Stimulated activated CD4-positive, alpha-beta T cell treated with anti-CD3 and anti-CD28 coated beads, Interleukin-1b, Interleukin-23, amount 100 ng/mL, for 1 hour (primary cell): ENCODE measurements at places on chromosomes 3 and 15.

GRCh38 chr3:79187426-79187825 lies 580.4 kb downstream of the ROBO1 start:
- no peak for DNase-seq

- no peak for DNase-seq
Observed at GRCh38 chr3:22582266-22582665, 620.9 kb upstream of the UBE2E2 start.

- no peak for DNase-seq
Observed at GRCh38 chr15:34654625-34655024, 71.2 kb upstream of the GOLGA8B start.

DNA sequence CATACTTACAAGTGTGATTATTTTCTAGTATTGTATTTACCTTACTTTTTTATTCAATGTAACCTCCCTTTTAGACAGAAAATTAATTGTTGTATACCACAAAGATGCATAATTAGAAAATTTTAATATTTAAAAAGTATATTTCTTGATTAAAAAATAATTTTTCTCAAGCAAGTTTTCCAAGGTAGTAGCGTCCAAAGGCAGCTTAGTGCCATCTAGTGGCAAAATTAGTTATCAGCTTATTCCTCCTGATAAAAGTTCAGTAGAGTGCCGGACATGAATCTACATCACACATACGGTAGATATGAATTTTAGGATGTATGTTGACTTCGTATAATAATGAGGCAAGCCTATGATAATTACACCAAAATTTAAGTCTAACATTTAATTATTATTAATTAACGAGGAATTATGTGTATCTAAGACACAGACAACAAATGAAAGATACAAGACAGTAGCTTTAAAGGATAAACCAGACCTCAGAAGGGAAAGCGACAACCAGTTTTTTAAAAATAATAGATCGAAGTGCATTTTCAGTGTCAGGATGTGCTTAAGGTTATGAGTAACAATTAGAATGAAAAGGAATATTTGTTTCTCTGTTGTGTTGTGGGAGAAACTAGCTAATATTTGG lies 405.9 kb downstream of the ROBO1 start:
- DNase-seq, result no peak

DNA sequence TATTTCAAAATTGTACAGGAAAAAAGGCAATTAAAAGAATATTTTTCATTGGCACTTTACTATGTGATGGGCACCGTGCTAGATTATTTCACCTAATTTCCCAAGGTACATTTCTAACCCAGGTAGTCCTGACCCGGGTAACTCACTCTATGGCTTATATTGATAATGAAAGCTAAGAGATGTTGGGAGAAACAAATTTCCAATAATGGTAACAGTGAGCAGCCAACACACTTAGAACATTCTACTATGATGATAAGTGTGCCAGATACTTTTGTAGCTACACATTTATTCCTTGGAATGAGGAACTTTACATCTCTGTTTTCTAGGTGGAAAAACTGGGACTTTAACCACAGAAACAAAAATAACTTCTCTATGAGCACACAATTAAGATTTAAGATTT lies 7.5 kb downstream of the CCNL1 start:
- no peak for DNase-seq

DNA sequence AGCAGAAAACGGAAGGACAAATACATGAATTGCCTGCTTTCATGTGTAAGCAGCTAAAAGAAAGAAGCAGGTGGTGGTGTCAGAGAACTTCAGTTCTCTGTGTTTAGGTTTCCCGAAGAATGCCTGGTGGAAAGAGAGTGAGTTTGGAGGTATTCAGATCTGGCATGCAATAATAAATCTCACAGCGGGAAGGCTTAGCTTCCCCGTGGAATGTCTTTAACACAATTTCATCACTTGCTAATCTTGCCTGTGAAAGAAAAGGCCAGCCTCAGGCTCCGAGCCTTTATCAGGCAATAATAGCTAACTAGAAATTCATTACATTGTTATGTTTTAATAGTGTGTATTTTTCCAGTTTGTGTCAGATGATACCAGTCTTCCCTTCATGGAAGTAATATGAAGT lies 220.3 kb downstream of the PDZRN3 start:
- DNase-seq, result no peak

GRCh38 chr3:68974711-68975110 lies 38.8 kb downstream of the EOGT start:
- no peak for DNase-seq

DNA sequence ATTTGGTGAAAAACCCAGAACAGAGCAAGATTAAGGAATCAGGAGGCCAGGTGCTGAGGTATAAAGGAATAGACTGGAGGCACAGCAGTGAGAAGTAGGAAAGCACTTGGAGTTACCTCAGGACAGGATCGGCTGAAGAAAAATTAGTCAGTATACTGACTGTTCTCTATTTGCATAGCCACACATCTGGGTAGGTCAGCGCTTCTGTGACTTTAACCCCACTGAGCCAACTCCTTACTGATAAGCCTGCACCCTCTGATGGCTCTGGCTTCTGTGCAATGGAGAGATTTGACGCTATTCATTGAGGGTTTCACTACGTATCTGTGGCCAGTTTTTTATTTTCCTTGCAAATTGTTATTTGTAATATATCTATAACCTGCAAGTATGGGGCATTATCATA lies 22.3 kb downstream of the MECOM start:
- DNase-seq, result no peak

DNA sequence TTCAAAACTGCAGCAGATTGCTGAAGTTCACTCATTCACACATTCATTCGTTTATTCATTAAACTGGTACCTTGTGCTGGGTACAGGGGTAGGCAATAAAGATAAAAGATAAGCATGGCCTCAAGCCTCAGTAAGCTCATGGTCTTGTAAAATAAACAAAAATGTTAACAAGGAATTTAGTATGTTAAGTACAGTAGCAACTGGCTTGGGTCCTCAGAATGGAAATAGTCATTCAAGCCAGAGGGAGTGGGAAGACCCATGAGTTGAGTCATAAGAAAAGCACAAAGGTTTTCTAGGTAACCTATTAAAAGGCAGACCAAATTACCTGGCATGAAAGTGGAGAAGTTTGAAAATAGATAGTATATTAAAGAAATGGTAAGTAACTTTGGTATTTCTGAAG lies 163.3 kb downstream of the CDIN1 start:
- DNase-seq, result no peak

DNA sequence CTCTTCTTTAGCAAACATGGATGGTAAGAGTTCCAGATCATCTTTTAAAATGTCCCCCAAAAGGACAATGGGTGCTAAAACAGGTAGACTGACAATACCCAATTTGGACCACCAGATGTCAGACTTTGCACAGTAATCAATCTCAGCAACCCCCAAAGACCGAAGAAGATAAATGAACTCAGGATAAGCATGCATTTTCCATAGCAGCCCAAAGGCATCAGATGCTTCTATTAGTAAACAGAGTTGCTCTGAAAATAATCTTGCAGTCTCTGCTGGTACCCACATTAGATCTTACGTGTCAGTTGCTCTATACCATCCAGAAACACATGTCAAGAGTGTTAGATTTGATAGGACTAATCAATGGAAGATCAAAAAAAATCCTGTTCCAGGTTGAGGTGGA lies 20.6 kb downstream of the MYH15 start:
- DNase-seq, result peak; percentile 3

DNA sequence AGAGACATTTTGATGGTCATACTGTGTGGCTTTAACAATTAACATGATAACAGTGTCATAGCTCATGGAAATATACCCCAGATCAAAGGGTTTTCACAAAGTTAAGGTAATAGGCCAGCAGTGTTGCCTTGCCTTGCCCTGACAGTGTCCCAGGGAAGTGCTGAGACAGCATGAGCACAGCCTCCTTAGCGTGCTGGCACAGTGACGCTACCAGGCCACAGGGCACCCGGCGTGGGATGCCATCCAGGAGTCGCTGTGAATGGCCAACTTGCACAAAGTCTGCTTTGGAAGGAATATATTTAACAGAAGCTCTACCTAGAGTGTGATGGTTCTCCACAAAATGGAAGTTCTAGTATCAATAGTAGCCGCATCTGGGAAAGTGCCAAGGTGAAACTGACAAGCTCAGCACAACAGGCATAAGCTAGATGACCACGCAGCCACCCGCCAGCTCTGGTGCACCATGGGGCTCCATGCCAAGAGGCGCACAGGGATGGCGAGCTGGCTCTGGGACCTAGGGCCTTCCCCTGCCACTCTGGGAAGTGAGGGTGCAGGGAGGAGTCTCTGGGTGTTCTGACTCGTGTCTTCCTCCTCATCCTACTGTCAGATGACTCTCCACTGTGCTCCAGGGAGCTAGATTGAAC lies 86.2 kb downstream of the GABRB3 start:
- DNase-seq, result no peak

DNA sequence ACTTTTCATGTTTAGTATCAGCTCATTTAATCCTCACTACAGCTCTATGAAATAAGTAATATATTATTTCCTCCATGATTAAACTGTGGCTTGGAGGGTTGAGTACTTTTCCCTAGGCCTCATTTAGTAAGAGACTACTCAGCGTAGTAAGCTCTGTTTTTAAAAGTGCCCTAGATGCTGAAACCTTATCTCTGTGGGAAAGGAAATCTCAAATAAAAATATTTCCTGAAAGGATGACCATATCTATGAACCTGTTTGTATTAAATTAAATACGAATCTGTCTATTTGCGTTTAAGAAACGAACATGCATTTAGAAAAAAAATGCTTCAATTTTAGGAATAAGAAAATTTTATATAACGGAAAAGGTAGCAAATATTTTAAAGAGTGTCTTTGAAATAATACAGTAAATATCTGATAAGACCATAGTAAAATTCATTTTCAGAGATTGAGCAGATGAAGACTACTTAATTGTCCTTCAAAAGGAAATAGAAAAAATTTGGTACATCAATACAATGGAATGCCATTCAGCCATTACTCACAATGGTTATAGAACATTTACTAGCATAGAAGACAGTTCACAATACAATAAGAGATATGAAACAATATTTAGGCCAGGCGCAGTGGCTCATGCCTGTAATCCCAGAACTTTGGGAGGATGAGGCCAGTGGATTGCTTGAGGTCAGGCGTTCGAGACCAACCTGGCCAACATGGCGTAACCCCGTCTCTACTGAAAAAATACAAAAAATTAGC lies 56.2 kb downstream of the ATG7 start:
- no peak for DNase-seq

- no peak for DNase-seq
Observed at GRCh38 chr15:77416148-77416455, 3.8 kb downstream of the PEAK1 start.

GRCh38 chr3:37087870-37088269 lies 86.5 kb downstream of the LRRFIP2 start:
- DNase-seq, result no peak

- DNase-seq, result no peak
Observed at GRCh38 chr15:73717206-73717605, 33.0 kb downstream of the CD276 start.

GRCh38 chr3:27570421-27571106 lies 86.4 kb upstream of the SLC4A7 start:
- DNase-seq, result no peak

DNA sequence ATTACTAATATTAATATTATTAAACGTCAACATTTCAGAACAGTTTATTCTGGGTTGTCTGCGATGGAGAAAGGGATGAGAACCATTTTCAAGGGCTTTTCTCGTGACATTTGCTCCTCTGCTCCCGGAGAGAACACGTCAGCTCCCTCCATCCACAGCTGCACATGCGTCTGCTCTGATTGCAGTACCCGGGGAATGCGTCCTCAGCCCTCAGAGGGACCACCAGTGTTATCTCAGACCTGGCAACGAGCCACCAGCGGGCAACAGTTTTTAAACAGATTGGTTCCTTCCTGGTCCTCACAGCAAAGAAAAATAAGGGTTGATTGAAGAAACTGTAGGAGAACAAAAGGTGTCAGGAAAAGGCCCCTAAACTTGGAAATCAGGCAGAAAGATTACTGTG lies 202.2 kb upstream of the ADAMTS9 start:
- no peak for DNase-seq

- DNase-seq, result no peak
Observed at GRCh38 chr3:143183665-143183964, 64.0 kb downstream of the CHST2 start.

DNA sequence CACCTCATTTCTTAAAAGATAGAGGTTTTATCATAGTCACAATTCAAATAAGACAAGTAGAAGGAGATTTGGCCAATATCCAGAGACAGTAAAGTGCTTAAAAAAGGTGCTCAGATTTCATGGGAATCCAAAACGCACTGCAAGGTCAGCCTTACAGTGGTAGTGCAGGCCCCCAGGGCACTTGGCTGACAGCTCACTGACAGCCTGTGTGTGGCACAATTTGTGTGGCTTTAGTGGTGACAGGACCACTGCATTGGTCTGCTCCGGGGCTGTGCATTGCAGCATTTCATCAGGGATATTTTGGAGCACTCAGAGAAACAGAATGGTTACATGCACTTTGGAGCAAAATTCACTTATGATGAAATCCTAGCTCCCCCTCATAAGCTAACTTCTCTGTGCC lies 544.3 kb downstream of the NTRK3 start:
- no peak for DNase-seq

DNA sequence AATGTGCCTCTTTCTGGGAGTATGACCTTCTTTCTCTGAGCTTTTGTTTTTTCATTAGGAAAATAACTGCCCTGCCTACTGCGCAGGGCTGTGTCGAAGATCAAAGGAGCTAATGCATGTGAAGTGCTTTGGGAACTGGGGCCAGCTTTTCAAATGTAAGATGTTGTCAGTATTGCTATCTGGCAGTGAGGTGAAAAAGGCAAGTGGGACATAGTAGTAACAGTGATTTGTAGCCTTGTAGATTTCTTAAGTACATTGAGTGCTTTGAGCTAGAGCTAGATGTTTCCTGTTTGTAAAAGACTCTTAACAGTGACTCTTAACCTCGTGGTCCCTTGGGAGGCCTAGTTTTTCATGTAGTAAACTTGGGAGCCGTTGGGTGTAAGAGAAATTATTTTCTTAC lies 126.5 kb downstream of the ECT2 start:
- DNase-seq, result no peak

DNA sequence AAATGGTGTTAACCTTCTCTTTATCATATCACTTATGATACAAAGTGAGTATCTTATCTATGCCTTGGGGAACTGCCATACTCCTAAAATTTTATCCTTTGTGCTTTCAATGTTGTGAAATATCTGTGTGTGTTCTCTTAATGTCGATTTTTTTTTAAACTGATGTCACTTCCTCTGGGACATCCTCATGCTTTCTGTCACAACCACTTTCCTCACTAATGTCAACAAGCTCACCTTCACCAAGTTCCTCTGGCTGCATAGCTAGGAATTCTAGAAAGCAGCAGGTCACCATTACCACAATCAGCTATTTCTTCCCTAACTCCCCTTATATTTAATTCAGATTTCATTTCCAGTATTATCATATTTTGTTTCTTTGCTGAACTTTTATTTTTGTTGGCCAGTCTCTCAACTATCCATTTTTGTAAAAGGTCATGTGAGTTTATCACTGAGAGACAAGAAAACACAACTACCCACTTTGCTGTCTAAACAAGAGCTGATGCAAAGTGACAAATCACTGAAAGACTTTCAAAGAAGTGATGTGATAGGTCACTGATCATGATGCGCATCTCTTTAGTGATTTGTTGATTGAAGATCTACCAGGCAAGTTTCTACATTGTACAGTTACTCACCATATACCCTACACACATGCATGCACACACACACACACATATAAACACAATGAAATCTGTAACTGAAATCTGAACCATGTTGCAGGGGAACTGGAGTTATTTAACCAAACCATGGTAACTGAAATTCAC lies 369.0 kb downstream of the ULK4 start:
- no peak for DNase-seq
